Activated T-cell treated with anti-CD3 and anti-CD28 coated beads, Interleukin-2, amount 50 U/mL, for 1 hour (primary cell): ENCODE measurements at places on chromosomes 12 and 14.
A peak's percentile ranks its signal among the peaks of the same experiment; 100 is the strongest.

GRCh38 chr12:6768437-6768914 lies 2.3 kb downstream of the PTMS start:
- no peak for DNase-seq

DNA sequence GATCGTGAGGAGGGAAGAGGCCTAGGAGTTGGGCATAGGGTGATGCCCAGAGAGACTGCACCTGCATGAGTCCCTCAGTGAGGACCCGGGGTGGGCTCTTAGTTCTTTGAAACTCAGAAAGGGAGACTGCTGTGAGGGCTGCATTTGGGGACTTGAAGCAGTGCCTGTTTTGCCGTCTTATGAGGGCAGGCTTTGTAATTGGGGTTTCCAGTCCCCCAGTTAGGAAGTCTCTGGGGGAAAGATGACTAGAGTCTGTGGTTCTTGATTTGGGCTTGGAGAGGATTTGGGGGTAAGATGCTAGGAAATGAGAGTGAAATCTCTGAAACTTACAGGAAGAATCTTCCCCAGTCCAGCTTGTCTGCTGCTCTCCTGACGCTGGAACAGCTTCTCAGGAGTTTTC lies 99.6 kb downstream of the ARF6 start:
- DNase-seq = no peak

DNA sequence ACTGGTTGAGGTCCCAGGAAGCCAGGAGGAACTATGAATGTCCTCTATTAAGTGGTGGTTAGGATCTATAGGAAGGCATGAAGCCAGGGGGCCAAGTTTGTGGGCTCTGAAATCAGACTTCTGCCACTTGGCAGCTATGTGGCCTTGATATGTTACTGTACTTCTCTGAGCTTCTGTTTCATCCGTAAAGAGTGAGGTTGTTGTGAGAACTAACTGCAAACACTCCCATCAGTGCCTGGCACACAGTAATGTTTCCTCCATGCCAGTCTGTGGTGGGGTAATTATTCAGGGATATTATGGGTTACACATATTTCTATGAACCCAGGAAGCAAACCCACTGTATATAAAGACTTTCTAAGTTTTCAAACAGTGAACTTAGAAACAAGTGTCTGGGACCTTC lies 57.4 kb downstream of the PLXNC1 start:
- DNase-seq = no peak

DNA sequence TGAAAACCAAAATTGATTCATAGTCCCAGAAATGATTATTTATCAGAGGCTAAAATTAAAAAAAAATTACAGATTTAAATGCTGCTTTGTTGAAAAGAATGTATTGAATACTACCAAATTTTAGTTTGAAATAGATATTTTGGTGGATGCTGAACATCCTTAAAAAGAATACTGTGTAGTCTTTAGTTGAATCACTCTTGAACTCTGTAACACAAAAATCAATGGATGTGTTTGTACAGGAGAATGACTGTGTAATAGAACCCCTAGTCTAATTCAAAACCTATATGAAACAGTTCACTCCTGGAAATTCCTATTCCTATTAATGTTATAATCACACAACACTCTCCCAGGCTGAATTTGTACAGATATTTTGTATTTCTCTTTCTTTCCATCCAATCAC lies 1.5 kb upstream of the TSPAN8 start:
- DNase-seq = no peak

DNA sequence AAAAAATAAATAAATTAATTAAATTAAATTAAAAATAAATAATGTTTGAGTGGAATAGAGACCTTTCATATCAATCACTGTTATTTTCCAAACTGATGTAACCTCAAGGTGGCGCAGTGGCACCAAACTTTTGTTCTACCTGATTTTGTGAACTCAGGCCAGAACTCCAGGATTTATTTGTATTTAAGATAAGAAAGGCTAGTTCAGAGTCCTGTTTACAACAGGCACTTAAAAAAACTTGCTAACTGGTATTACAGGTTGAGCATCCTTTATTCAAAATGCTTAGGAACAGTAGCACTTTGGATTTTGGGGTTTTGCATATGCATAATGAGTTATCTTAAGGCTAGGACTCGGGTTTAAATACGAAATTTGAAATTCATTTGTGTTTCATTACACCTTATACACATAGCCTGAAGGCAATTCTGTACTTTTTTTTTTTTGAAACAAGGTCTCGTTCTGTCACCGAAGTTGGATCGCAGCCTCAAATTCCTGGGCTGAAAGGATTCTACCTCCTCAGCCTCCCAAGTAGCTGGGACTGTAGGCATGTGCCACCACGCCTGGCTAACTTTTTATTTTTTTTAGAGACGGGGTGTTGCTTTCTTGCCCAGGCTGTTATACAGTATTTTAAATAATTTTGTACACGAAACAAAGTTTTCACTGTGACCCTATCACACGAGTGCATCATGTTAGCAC lies 32.4 kb downstream of the YY1 start:
- peak; percentile 37 for DNase-seq

- no peak for DNase-seq
These were observed 728.5 kb downstream of the DIO2 start for GRCh38 chr14:79482825-79483224.

DNA sequence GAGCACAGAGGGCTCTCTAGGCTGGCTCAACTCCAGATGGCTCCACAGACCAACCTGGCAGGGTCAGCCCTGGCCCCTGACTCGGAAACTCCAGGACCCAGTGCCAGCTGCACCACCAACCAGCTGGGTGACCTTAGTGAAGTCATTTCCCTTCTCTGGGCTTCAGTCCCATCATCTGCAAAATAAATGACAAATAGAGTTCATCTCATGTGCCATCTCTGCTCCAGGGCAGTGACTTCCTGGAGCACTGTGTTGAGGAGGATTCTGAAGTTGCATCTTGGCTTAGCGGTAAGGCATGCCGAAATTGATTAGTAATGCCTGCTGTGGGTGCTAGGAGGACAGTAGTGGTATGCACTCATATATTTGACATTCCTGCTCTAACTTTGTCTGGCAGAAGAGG lies 31.5 kb downstream of the DTX1 start:
- no peak for DNase-seq

- no peak for DNase-seq
These were observed 40.9 kb downstream of the NT5DC3 start for GRCh38 chr12:103799857-103800771.

GRCh38 chr12:32196250-32197198 lies 89.9 kb downstream of the BICD1 start:
- DNase-seq = no peak

- DNase-seq = no peak
These were observed 58.7 kb downstream of the ITPK1 start for GRCh38 chr14:93056840-93057585.

- no peak for DNase-seq
These were observed 746 bp upstream of the DUSP16 start for GRCh38 chr12:12563290-12563928.

DNA sequence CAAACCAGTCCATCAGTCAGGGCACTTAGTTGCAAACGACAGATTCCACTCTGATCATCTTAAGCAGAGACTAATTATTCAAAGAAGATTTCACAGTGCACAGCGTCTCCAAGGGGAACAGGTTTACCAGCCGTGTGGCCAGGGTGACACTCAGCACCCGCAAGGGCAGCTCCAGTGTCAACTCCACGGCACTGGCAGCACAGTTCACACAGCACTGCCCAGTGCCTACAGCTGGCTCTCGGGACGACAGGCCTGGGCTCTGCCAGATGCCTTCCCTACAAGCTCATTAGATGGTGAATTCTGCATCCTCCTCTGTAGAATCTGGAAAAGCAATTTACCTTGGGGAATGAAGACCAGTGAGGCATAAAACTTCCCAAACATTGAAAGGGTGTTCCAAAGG lies 4.9 kb downstream of the OR10P1 start:
- DNase-seq = no peak

- DNase-seq = no peak
These were observed 1108.8 kb upstream of the SEL1L start for GRCh38 chr14:82642425-82642824.

DNA sequence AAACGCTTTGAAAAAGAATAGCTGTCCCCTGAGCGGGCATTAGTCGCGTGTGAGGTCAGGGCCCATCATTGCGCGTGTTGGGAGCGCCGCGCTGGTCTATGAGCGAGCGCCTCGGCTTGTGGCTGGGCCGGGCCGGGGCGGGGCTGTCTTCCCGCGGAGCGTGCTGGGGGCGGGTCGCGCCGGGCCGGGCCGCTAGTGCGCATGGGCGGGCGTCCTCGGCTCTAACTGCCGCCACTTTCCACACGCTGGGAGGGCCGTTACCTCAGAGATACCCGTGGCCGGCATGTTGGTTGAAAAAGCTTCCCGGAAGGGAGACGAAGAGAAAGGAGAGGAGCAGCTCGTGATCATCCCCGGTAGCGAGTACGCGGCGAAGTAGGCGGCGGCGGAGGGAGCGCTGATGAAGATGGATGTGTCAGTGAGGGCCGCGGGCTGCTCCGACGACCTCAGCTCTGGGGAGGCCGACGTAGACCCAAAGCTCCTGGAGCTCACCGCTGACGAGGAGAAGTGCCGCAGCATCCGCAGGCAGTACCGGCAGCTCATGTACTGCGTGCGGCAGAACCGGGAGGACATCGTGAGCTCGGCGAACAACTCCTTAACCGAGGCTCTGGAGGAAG lies at the start of gene EID3:
Gene EID3, plus strand, starts transcription at position 202 of the 614 bp plus-strand sequence. Its CDS starts 196 bp downstream, at position 398.
- peak; percentile 95 for DNase-seq

DNA sequence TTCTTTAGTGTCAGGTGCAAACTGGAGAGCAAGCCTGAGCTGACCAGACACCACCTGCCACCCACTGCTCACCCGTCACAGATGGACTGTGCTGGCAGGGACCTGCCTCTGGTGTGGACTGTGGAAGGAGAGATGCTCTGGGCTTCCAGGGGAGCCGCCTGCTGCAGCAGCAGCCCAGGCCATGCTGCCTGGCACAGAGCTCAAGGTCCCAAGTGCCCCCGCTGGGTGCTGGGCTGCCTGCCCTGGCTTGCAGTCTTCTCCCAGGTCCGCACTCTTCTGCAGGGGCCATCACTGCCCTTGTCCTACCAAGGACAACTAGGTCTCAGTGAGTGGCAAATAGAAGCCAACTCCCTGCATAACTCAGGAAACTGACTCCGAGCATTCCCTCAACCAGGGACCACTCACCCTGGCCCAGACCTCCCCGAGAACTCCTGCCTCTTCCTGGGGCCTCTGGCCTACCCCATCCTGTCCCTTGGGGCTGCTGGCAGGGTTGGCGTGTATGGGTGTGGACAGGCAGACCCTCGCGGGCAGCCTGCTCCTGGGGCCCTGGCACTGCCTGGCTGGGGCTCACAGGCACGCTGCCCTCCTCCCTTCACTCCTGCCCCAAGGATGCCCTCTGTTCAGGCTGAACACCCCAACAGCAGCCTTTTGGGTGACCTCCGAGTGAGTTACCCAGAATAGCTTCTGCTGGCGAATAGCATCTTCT lies 9.3 kb downstream of the AMN start:
- DNase-seq = no peak

DNA sequence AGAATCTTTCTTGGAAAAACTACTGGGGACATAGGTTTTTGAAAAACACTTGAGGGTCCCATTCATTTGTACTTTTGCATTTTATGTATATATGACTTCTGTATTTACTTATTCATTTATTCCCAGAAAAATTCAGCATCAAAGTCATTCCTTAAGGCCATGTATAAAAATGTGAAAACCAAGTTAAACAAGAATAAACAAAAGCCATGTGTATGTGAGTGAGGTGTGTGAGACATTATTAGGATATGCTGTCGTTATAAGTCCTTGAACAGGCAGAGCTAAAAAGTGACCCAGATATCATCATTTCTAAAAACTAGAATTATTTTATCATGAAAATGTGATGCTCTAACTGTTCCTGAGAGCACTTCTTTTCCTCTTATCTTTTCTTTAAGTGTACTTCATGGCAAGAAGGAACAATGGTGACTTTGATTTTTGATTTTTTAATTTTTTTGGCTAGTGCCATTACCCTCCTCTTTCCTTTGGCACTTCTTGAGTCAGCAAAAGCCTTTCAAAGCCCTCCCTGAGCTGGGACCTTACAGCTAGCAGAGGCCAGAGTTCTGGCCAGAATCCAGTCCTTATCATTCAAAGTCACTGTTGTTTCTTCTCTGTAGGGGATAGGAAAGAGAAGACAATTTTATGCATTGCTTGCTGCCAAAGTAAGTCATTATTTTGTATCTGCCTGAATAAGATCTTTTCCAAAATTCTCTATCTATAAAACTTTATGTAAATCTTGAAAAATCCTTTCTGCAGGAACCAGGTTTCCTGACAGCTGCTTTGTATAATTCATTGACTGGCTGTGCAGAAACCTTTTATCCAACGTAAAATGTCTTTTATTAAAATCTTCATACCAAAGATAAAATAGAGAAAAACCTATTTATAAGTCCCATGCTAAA lies 419.7 kb upstream of the PRICKLE1 start:
- DNase-seq = no peak

DNA sequence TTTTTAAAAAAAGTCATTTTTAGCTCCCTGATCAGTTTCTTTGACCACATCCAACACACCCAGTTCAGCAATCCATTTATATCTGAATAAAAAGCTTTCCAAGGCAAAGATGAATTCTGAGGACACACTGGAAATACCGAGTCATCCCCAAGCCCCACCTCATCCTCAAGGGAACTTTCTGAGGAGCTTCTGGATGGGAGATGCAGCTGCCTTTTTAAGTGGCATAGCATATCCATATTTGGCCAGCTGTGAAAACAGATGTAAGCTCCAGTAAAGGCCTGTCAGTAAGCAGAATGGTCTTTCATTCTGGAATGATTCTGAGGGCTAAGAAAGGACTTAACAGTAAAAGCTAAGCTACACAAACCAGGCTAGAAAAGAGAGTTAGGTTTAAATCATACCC lies 18.4 kb downstream of the ZFYVE1 start:
- no peak for DNase-seq

GRCh38 chr14:24674204-24674970 lies 40.4 kb upstream of the GZMB start:
- DNase-seq = peak; percentile 33

DNA sequence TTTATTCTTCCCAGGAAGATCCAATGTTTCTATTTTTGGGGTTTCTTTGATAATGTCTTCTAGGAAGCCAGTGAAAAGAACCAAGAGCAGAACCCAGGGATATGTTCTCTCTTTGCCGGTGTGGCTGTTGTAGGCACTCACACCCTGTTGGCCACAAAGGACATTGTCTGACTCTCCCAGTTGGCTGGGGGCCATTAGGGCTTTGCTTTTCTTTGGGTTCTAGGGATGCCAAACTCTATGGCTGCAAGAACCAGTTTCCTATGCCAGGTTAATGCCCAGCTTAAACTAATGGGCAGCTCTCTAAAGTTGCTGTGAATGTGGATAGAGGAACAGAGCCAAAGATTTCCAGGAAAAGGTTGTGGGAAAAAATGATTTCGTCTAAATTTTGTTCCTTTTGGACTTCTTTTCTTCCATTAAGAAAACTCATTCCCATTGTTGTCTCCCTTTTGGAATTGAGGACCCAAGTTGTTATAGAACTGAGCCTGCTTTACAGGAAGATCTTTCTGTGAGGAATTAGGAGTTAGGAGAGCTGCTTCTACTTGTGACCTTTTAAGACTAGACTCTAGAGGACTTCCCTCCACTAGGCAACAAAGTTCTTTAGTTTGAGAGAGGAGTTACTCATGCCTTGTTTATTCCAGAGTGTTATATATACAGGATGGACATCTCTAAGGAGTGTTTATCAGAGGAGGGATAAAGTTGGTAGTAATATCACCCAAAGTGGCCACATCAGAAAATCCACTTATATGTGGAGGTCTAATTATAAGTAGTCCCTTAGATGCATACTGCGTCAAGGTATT lies 13.1 kb downstream of the COPZ1 start:
- DNase-seq = no peak
